ENCODE measurements at places on chromosomes 6 and 20.
A peak's percentile ranks its signal among the peaks of the same experiment; 100 is the strongest.

GRCh38 chr6:136404627-136405419 lies 115.2 kb upstream of the BCLAF1 start:
- DNase-seq = no peak

DNA sequence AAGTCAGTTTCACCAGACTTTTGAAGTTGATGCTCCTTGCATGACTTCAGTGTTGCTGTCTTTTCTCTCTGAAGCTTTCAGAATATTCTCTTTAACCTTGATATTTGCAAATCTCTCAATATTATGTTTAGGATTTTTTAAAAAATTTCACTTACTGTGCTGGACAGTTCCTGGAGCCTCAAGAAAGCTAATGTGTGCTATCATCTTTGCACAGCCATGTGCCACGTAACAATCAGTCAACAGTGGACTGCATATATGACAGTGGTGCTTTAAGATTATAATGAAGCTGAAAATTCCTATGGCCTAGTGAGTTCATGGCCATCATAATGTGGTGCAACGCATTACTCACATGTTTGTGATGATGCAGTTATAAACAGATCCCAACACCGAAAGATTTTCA lies 59.1 kb upstream of the OGFRL1 start:
- no peak for DNase-seq

DNA sequence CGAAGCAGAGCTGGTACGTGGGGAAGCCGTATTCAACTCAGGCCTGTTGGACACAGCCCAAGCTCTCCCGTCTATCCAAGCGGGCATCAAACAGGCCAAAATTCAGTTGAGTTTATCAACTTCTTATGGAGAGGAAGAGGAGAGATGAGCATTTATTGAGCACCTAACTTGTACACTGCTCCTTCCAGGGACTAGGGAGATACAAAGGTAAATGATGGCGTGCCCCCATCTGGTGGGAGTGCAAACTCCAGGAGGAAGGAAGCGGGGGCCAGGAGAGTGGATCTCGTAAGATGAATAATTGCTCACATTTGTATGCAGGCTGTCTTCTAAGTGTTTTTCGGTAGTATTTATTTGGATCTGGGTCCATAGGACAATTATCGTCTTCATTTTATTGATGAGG lies 146.6 kb downstream of the SOBP start:
- no peak for DNase-seq

GRCh38 chr6:139863346-139863745 lies 488.9 kb upstream of the CITED2 start:
- DNase-seq = no peak

GRCh38 chr6:46983007-46983411 lies 59.1 kb downstream of the ADGRF1 start:
- DNase-seq = peak; percentile 59

DNA sequence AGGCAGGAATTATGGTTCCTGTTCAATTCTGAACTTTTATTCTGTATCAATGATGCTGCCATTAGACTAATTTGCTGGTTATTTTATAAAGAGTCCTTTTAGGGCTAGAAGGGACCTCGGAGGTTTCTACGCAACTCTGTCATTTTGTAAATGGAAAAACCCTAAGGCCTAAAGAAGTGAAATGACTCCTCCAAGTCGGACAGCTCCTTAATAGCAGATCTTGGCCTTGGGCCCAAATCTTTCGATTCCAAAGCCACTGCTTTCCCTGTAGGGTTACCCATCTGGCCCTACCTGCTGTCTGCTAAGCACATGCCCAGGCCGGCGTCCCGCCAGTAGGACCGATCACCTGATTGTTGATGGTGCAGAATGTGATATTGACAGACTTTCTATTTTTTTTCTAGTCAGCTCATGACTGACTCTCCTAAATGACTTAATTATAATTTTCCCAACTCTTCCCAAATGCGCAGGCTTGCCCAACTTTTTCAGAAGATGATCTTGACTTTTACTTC lies 40.2 kb downstream of the PLEKHG1 start:
- DNase-seq = no peak

DNA sequence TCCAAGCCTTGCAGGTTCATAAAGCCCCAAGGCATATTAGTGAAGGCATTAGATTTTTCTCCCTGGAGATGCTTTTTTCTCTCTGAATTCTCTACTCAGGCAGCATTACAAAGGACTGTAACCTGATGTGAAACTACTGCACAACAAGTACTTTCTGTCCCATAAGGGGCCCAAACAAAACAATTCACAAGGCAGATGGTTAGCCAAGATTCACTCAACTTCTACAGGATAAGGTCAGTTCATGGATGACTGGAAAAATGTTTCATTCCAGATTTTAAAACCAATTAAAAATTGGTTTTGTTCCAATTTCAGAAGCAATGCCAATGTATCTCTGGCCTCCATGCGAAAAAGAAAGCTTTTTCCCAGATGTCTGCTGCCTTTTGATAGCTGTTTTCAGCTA lies 181.8 kb downstream of the KHDC1L start:
- DNase-seq = no peak

GRCh38 chr6:44472250-44472945 lies 84.9 kb downstream of the CDC5L start:
- DNase-seq = no peak

DNA sequence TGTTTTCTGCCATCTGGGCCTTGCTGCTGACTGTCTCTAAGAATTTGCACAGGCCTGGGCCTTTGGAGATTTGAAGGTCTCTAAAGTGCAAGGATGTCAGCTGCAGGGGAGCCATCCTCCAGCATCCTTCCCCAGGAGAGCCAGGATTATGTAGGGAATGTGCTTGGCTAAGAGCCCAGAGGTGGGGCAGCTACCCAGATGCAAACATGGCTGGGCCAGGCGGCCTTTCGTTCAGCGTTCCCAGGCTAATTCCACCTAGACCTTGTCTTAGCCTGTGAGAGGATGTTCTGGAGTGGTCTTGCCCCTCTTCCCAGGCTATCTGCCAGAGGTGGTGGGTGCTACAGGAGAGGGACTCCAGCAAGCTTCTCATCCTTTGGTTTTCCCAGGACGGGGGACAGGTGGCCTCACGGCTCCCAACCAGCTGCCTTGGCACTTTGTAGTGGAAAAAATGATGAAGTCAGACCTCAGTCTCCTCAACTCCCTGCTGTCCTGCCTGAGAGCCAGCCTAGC lies 7.7 kb upstream of the PTGIS start:
- DNase-seq = no peak

- DNase-seq = no peak
Measured at GRCh38 chr6:53639520-53639919, 26.0 kb downstream of the KLHL31 start.

DNA sequence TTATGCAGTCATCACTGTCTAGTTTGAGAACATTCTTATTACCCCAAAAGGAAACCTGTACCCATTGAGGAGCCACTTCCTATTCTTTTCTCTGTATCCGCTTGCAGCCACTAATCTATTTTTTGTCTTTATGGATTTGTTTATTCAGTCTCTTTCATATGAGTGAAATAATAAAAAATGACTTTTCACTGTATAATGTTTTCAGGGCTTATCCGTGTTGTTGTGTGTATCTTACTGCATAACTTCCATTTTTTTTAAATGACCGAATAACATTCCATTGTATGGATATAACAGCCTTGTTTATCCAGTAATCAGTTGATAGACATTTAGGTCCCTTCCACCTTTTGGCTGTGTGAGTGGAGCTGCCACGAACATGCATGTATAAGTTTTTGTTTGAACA lies 86.6 kb downstream of the ZFAND3 start:
- no peak for DNase-seq

Data from H4 (cell line).